ENCODE measurements at places on chromosomes 16 and 17. TPM values are rescaled to one million over a fixed set of nuclear protein-coding genes. Genes with fewer than 3 reads are reported as not detected.

Gene PVALEF
- polyA plus RNA-seq: not detected

GRCh38 chr17:16886655-16887322, 85.1 kb downstream of the TNFRSF13B start:
- DNase-seq: no peak

GRCh38 chr16:17377360-17378324, 93.1 kb downstream of the XYLT1 start:
- no peak for DNase-seq

GRCh38 chr16:67654403-67654911, 5.6 kb downstream of the ACD start:
- no peak for DNase-seq

Gene DHX58
- 9.8 TPM for polyA plus RNA-seq

DNA sequence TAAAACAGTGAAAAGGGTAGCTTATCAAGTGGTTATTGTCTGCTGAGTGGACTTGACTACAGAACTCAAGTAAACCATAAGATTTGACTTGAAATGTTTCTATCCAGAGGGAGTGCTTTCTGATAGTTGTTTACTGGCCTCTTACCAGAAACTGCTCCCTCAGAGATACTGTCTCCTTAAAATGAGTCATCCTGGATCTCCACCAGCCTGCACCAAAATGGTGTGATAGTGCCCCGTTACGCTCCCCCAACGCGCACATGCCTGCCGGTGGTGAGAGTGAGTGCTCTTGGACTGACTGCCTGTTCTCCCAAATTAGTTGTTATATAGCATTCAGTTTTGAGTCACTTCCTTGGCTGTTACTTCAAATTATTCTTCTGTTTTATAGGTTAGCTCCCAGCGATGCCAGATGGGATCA, 22.9 kb downstream of the PRCD start:
- no peak for DNase-seq

Gene LRRC37A2
- 3.6 TPM for polyA plus RNA-seq

GRCh38 chr17:34275881-34276280, 5.9 kb downstream of the CCL7 start:
- no peak for DNase-seq

DNA sequence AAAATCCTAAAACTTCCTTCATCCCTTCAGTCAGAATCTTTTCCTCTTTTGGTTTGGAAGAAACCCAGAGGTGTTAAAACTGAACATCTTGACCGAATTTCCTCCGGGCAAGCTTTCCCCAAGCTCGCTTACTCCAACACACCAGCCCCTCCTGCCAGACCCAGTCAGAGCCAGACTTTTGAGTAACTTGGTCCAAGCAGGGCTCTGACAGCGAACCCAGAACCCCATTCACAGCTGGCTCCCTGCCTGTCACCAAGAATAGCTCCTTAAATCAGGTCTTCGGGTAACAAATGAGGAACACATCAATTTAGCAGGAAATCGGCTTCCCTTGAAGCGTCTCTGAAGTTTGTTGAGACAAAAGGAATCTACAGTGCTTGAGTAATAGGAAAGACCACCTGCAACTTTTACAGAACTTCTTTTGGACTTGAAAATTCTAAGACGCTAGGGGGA, 27.3 kb downstream of the GAS7 start:
- no peak for DNase-seq

Gene TUBG2
- 4.0 TPM for polyA plus RNA-seq

DNA sequence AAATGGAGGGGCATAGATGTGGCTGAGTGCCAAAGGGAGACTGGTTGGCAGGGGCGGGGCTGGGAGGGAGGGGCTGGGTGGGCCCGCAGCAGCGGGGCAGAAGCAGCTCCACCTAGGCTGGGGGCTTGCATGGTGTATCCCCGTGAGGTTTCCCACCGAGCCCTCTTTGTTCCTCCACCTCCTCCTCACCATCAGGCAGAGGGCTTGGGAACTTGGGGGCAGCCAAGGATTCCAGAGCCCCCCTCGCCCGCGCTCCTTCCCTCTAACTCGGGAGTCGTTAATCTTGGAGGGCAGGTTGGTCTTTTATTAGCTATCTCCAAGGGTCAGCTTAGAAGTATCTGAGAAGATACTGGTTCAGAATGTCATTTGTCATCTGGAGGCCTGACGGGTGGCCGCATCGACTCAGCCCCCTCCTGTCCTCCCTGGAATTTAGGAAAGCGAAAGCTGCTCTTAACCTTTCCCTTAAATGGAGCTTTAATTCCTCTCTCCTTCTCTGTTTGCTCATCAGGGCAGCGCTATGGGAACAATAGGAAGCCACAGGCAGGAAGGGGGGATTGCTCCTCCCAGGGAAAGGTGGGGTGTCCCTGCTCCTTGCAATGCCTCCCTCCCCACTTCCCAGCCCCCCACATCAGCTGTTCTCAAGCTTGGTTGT, 274.3 kb upstream of the XYLT1 start:
- DNase-seq: no peak

- DNase-seq: no peak
Observed at GRCh38 chr16:1101133-1101532, 5.1 kb upstream of the C1QTNF8 start.

GRCh38 chr17:77872199-77872598, 86.3 kb upstream of the TNRC6C start:
- peak; percentile 56 for DNase-seq

DNA sequence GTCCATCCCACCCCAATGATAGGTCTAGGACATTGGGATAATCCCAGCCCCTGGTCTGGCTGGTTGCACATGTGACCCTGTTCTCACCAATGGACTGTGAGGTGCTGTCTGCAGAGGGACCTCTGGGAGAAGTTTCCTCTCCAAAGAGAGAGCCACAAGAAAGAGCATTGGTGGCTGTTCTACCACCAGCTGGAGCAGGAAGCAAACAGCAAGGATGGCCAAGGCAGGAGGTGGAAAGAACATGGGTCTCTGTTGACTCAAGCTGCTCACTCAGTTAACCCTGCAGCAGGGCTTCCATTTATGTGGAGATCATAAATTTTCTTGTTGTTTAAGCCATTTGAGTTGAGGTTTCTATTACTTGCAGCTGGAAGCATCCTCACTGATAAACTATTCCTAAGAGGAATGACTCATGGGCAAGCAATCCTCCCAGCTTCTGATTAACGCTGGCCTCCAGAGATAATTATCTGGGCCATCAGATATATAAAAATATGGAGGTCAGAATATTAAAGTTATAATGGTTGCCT, 52.6 kb downstream of the CYB5B start:
- no peak for DNase-seq

DNA sequence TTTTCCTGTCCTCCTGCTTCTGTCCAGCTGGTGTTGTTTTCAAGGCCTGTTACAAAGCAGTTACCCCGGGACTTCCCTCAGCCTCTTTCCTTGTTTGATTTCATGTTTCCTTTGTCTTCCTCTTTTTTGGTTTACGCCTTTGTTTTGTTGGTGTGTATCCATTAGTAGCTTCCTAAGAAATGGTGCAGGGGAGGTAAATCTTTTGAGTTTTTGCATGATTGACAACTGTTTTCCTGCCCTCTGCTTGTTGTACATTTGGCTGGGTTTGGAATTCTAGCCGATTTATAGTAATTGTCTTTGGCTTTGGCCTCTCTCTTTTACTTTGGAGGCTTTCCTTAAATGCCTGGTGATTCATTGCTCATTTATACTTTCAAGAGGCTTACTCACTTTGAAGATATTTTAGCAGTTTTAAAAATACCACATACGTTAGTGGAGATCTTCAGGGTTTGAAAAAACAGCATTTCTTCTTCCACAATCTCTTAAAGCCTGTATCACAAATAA, 32.8 kb downstream of the DNAH2 start:
- no peak for DNase-seq

DNA sequence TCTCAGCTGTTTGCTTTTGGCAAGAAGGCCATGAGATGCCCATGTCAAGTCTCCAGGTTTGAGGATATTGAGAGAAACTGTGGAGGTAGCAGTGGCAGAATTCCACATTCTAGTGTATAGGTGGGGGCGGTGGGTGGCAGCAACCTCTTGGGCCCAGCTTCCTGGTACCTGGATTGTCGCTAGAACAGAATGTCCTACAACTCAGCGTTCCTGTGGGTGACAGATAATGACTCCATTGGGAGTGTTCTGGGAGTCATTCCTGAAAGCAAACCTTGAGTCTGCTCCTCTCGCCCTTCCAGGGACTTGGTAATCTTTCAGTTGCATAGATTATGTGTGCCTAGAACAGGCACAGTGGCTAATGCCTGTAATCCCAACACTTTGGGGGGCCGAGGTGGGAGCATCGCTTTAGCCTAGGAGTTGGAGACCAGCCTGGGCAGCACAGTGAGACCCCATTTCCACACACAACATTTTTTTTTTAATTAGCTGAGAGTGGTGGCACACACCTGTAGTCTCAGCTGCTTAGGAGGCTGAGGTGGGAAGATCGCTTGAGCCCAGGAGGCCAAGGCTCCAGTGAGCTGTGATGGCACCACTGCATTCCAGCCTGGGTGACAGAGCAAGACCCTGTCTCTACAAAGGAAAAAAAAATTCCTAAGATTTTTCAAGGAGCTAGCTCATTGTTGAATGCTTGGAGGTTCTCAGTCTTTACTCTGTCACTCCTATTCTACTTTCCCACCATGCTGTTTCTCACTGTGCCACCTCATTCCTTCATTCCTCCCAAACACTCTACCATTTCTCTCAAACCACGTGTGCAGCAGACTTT, 37.9 kb upstream of the METTL16 start:
- DNase-seq: no peak

Gene GRIN2A
- not detected for polyA plus RNA-seq

- DNase-seq: no peak
Observed at GRCh38 chr16:13554005-13554404, 365.9 kb upstream of the ERCC4 start.

DNA sequence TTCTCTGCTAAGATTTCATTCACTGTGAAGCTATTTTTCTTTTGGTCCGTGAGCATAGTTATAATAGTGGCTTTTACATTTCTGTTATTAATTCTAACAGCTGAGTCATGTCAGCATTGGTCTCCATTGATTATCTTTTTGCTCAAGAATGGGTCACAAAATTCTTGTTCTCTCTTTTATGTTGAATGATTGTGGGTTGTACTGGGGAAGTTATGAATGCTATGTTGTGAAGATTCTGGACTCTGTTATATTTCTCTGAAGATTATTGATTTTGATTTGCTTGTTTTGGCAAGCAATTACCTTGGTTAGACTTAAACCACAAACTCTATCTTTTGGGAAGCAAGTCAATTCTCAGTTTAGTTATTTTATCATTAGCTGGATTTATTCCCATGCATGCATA, 98.8 kb downstream of the IRX5 start:
- DNase-seq: no peak

Gene VEZF1
- 40.1 TPM for polyA plus RNA-seq

- no peak for DNase-seq
Observed at GRCh38 chr17:41407226-41407625, 9.8 kb upstream of the KRT31 start.

Gene NUP85
- 41.1 TPM for polyA plus RNA-seq

DNA sequence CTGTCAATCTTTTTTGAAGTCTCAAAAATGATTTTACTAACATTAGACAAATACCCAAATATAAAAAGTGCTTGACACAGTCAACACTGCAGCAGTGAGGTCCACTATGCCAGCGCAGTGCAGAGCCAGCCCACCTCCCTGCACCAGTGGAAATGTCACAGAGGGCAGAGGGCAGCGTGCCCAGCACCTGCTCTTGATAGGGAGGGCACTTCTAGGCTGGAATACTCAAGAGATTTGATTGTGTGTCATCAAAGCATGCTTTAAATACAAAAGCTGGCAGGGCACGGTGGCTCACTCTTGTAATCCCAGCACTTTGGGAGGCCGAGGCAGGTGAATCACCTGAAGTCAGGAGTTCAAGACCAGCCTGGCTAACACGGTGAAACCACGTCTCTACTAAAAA, 136.0 kb downstream of the ANKRD11 start:
- no peak for DNase-seq

Gene EIF3CL
- polyA plus RNA-seq: 9.7 TPM
